Activated CD8-positive, alpha-beta memory T cell treated with anti-CD3 and anti-CD28 coated beads for 4 hours (primary cell): ENCODE measurements at places on chromosomes 2 and 18.

DNA sequence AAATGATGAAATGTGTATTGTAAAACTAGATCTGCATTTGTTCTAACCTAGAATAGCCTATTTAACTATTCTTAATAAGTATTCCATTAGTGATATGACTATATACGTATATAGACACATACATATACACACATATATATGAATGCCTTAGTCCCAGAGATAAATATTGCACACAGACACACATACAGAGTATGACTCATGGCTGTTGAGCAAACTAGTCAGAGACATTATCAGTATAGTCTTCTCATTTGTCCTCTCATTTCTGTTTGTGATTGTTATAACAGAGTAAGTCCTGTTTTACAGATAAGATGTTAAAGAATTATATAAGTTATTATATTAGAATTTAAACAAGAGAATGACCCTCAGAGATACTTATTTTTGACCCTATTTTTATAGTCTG is 202.5 kb downstream of the CCDC102B start:
- no peak for DNase-seq

GRCh38 chr18:52190631-52191030 is 149.4 kb upstream of the DCC start:
- no peak for DNase-seq

DNA sequence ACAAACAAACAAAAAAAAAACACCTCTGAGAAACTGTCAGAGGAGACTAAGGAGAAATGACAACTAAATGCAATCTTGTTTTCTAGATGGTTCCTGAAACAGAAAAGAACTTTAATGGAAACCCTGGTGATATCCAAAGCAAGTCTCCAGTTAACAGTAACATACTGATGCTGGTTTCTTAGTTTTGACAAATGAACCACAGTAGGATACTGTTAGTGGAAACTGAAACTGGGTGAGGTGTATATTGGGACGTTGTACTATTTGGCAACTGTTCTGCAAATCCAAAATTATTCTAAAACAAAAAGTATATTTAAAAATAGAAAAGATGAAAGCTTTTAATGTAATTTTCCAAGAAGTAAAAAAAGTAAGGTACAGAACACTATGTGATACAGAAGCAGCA is 11.4 kb downstream of the SESTD1 start:
- no peak for DNase-seq

DNA sequence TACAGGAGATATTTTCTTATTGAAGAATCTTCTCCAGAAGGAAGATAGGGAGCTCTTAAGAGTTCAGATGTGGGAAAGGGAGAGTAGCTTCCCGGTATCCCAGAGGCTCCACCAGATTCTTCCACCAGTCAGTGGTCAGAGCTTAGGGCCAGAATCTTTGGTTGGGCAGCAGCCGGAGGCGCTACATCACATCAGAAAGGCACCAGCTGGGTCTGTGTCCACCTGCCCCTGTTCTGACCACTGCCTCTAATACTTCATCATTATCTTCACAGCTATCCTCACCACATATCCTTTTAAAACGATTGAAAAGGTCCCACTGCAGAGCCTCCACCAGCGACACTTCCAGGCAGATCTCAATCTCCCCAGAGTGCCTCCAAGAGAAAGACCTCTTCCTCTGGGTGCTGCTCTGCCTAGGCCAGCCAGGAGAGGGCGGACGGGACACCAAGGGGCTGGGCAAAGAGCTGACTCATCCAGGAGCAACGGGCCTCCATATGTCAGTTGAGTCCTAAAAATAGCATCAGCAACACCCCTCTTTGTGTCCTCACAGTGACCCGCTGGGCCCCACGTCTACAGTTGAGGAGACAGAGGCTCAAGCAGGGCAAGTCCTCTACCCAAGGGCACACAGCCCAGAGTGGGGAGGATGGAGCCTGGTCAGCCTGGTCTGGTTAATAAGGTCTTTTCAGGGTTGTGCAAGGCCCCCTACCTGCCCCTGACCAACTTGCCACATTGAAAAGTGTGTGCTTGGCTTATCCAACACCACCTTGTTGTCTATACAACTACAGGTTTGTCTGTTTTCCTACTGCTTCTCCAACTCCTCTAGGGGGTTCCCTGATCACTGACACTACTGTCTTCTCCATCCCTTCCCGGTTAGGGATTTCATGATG is 81.2 kb downstream of the ADD2 start:
- no peak for DNase-seq

DNA sequence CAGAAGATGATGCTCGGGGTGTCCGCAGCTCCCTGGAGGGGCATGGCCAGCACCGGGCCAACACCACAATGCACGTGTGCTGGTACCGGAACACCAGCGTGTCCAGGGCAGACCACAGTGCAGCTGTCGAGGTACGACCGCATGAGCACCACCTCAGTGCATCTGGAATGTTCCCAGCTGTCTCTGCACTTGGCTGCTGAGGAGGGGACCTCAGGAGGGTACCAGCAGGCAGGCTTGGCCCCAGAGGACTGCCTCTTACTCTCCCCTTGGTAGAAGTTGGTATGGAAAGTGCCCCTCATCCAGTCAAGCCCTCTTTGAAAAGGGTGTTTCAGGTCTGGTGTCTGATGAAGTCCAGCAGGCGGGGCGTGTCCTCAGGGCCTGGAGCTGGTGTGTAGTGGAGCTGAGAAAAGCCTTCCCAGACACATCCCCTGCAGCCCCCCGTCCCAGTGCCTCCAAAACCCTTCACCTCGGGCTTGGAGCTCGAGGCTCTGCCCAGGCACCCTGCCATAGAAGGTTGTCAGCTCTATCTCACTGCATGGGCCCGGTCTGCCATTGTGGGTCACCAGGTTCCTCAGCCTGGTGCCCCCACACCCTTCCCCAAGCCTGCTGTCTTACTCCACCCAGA is 16.7 kb downstream of the STK25 start:
- no peak for DNase-seq

DNA sequence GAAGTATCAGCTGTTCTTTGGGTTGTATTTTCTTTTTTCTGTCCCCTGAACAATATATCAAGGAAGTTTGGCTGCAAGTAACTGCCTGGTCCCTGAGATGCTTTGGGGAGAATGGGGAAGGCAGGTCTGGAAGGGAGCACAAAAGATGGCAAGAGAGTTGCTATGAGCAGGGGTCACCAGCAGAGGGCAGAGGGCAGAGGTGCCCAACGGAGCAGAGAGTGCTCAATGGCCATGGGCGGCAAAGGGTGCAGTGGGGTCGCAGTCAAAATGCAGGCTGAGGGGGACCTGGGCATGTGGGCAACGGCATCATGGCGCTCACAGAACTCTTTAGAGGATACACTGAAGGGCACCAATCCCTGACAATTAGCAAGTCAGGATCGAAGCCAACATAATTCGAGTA is 107.7 kb upstream of the ATP8B1 start:
- no peak for DNase-seq

DNA sequence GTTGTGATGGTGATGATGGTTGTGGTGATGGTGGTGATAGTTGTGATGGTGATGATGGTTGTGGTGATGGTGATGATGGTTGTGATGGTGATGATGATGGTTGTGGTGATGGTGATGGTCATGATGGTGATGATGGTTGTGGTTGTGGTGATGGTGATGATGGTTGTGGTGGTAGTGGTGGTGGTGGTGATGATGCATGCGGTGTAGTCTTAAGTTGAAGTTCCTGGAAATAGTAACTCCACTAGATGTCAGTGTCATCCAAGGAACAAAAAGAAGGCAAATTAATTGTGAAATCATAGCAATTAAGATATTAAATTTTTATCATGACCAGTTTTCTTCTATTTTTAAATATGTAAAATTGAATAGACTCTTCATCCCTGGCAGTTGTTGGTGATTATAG is 309.2 kb downstream of the AGAP1 start:
- no peak for DNase-seq

- no peak for DNase-seq
These were observed 36.3 kb downstream of the NCKAP1 start for GRCh38 chr2:183001948-183002347.

DNA sequence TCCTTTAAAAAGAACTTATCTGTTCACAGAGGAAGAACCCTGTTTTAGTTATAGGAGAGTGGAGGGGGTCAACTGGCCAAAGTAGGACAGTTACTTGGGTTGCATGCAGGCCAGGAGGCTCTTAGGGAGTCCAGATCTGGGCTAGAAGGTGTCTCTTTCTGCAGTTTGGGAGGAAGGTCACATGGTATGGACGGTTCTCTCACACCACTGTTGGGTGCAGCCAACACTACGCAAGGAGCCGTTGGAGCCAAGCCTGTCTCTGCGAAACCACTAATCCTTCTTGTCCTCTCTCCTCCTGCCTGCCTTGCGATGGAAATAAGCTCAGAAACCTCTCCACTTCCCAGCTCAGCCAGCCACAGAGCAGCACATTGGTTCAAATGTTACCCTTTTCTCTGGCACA is 105.9 kb upstream of the TGFA start:
- no peak for DNase-seq

DNA sequence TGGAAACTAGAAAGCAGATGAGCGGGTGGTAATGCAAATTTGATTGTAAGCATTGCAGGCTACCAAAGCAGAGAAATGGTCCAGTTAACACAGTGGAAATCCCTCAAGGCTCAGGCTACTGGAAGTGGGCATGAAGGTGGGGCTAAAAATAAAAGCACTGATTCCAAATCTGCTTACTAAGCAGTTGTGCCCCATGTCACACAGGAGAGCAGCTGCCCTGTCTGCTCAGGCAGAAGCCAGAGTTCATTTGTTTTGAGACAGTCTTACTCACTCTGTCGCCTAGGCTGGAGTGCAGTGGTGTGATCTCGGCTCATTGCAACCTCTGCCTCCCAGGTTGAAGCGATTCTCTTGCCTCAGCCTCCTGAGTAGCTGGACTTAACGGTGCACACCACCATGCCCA is 42.5 kb upstream of the TSPYL6 start:
- no peak for DNase-seq

GRCh38 chr2:147913701-147914480 is 69.1 kb downstream of the ACVR2A start:
- no peak for DNase-seq

- no peak for DNase-seq
These were observed 478.5 kb downstream of the TRIB2 start for GRCh38 chr2:13195270-13195669.

- no peak for DNase-seq
These were observed 316.6 kb upstream of the CHST9 start for GRCh38 chr18:27501671-27502070.

- DNase-seq, result no peak
These were observed 111.3 kb downstream of the HDAC4 start for GRCh38 chr2:239289545-239289944.

DNA sequence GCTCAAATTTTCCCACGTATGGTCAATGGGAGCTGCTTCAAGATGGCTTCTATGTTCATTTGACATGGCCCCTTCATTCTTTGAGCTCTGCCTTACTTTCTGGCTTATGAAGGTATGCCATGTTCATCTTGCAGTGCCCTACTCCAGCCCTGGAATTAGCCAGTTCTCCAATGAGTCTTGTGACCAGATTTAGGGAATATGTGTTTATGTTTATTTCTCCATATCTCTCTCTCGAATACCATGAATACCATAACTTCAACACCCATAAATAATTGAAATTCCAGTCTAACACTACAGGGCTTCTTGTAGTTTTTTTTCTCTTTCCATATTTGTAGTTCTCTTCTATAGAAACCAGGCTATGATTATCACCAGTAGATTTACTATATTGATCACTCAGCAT is 39.7 kb downstream of the EPB41L5 start:
- no peak for DNase-seq

DNA sequence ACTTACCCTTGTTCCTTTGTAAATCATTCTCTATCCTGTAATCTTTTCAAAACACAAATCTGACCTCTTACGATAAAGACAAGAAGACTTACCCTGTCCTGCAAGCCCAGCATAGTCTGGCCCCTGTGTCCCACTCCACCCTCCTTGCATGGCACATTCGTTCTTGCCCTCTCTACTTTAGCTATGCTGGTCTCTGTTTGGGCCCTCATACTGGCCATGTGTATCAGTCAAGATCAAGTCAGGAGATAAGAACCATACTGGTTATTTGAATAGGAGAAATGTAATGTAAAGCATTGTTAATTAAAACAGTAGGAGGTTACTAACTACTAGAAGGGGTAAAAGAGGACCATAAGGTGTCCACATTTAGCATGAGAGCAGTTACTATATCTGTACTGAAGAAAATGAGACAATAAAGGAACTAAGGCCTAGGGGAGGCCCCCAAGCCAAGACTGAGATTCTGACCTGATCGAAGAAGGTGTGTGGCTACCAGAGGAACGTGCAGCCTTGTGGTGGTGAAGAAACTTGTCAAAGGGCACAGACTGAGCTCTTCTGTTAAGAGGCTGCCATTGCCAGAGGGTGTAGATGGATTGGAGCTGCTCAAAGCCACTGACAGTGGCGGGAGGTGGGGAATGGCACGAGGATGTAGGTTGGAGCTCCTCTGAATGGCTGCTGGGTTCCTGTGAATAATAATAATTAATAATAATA is 80.8 kb downstream of the KCTD18 start:
- DNase-seq, result no peak

DNA sequence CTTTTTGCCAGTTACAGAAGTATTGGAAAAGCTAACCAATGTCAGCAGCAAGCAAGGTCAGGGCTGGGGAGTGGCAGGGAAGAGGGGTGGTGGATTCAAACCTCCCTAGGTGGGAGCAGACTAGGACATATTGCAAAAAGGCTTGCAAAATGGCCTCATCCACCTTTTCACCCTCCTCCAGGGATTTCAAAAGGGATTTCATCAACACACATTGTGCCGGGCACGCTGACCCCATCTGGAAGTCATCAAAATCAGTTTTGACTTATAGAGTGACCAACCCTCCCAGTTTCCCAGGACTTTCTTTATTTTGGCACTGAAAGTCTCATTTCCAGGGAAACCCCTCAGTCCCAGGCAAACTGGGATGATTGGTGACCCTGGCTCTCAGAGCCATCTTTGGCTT is 94.7 kb downstream of the BIN1 start:
- DNase-seq, result no peak

GRCh38 chr2:64371727-64372126 is 82.2 kb upstream of the LGALSL start:
- no peak for DNase-seq

DNA sequence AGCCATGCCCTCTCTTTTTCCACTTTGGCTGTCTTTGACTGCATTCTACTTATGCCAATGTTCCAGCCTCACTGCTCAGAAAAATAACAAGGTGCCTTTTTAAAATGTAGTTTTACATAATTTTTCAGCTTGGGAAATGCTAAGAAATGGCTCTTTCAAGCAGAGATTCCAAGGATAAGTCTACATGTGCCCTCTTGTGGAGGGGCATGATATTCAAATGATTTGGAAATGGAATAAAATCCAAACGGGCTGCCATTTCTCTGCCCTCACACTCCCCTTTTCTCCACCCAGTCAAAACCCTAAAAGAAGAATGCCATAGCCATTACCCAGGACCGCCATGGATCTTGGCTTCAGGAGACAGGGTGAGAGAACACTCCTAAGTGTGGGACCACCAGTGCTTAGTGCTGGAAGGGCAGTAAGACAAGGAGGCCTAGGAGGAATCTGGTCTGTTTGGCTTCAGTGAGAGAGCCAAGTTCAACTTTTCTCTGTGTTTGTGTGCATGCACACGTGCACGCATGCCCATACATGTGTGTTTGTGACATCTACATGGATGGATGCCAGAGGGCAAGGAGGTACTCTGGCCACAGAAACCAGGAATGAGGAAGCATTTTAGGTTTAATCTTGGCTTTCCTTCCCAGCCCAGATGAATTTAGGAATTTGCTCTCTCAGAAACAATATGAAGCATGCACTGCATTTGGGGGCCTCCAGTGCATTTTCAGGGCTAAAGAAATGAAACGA is 174.0 kb upstream of the SLC14A2 start:
- no peak for DNase-seq
